ENCODE measurements at places on chromosomes 1 and 21.
A peak's percentile ranks its signal among the peaks of the same experiment; 100 is the strongest.

GRCh38 chr21:33684068-33684467 is 41.8 kb downstream of the ITSN1 start:
- no peak for DNase-seq

DNA sequence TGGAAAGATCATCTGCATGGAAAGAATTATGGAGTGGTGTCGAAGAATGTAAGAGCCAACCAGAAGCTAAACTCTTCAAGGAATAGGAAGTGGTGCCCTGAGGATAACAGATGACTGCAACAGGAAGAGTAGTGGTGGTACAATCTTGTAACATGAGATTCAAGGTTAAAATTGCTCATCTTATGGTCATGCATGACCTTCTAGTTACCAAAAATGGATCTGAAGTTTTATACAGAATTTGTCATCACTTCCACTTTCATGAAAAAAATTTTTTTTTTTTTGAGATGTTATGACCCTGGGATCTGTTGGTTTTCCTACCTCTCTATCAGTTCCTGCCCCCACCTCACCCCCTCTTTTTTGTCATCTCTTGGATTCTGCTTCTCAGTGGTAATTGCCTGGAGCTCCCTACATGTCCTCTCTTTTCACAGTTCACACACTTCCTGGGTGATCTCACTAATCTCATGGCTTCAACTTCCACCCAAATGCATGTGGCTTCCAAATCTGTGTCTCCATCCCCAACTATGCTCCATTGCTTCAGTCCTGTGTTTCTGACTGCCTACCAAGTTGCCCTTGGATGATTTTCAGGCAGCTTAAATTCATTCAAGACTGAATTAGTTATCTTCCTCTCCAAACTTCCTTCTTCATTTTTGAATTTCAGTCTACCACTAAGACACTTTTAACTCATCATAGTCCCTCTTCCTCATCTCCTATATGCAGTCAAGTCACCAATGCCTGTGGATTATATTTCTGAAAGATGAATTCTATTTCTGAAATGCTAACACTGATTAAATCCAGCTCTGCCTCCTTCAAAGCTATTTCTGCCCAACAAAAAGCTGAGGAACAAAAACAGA is 48.4 kb downstream of the SLAMF6 start:
- no peak for DNase-seq

- DNase-seq, result no peak
These were observed 174.6 kb downstream of the KCNK2 start for GRCh38 chr1:215256936-215257679.

- peak; percentile 78 for DNase-seq
These were observed 11.2 kb downstream of the MEF2D start for GRCh38 chr1:156489166-156489934.

DNA sequence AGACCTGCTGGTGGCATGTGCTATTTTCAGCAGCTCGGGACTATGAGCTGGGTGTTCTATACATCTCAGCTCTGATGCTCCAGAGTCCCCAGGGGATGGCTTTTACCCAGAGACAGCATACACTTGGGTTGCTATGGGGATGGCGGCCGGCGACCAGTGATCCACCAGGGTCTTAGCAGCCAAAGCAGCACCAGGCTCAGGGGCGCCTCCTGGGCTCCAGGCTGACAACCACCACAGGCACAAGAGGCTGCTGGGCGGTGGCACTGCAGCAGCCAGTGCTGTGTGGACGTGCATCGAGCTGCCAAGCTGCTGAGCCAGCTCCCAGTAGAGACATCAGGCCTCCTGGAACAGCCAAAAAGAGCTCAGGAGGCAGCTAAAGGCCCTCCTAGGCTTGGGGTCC is 37.6 kb upstream of the CLSTN1 start:
- DNase-seq, result no peak

GRCh38 chr1:5725855-5726585 is 266.2 kb downstream of the NPHP4 start:
- DNase-seq, result no peak

GRCh38 chr21:45361033-45361997 is 43.6 kb upstream of the COL18A1 start:
- DNase-seq, result no peak
